GM19239 (cell line): ENCODE measurements at places on chromosomes 7 and 10.

GRCh38 chr7:103934508-103934907, 55.0 kb downstream of the RELN start:
- no peak for DNase-seq

DNA sequence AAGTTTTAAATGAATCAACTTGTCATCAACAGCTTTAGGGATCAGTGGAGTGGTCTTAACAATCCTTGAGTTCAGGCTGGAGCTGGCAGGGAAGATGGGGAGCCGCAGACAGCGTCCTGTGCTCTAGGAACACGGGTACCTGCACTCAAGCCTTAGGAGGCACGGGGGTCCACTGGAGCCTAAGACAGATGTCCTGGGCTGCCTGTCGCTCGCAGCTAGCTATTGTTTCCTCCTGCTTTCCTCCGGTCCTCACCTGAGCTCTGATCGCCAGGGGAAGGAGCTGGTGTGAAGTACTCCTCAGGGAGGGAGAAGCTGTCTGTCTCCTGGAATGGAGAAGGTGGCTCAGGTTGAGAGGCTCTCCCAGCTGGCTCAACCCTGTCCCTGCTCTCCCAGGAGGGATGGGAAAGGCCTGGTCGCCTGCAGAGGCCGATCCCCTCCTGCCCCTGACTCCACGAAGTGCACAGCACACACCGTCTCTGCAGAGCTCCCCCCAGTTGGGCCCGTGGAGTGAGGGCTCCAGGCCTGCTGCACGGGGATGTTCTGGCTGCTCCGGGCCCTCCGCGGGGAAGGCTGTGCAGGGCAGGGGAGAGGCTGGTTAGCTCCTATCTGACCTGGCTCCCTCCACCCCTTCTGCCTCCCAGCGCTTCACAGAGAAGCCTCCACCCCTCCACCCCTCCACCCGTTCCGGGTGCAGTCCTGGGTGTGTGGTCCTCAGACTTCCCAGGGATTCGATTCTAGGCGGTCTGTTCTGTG, 14.5 kb upstream of the PYROXD2 start:
- DNase-seq, result no peak

- DNase-seq, result no peak
Observed at GRCh38 chr10:58360412-58361004, 24.7 kb upstream of the TFAM start.

- DNase-seq, result no peak
Observed at GRCh38 chr7:36128448-36129047, 24.5 kb upstream of the EEPD1 start.

GRCh38 chr10:119691726-119692125, 34.1 kb upstream of the INPP5F start:
- no peak for DNase-seq

- no peak for DNase-seq
Observed at GRCh38 chr7:70502117-70502863, 629.7 kb upstream of the GALNT17 start.

- peak; percentile 36 for DNase-seq
Observed at GRCh38 chr10:68208424-68209042, 23.4 kb downstream of the ATOH7 start.

- DNase-seq, result no peak
Observed at GRCh38 chr7:112061051-112061450, 145.1 kb downstream of the DOCK4 start.

- DNase-seq, result no peak
Observed at GRCh38 chr10:27743012-27743876, 2.4 kb downstream of the MKX start.

DNA sequence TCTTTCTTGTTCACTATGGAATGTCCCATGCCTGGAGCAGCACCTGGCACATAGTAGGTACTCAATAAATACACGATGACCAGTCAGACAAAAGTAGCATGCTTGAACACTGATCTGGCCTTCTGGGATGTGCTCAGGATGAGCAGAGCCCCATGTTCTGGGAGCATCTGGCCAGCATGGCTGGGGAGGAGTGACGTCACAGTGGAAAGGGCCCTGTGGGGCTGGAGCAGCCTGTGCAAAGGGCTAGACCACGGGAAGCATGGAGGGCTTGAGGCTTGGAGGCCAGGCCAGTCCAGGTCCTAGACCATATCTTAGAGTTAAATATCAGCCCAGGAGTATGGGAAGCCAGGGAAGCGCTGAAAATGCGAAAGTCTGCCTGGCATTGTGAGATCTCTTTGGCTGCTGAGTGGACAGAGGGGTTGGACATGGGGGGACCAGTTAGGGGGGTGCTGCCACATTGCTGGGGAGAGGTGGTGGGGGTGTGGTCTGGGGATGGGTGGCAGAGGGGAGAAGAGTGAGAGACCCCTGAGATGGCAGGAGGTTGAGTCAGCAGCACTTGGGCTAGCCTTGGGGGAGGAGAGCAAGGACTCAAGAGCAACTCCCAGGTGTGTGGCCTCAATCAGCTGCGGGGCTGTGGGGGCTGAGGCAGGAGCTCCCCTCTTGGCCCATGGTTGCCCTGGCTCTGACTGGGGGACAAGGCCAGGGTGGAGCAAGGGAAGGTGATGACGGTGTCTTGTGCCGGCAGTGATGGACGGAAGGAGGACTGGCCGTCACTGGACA, 34.9 kb downstream of the ZCCHC24 start:
- no peak for DNase-seq

GRCh38 chr7:154857240-154857639, 145.7 kb downstream of the PAXIP1 start:
- no peak for DNase-seq
